ENCODE measurements at places on chromosomes 5 and 9.

- DNase-seq = no peak
Observed at GRCh38 chr5:159286420-159287035, 23.4 kb downstream of the UBLCP1 start.

- peak; percentile 49 for DNase-seq
Observed at GRCh38 chr9:133238272-133238850, 29.3 kb upstream of the OBP2B start.

DNA sequence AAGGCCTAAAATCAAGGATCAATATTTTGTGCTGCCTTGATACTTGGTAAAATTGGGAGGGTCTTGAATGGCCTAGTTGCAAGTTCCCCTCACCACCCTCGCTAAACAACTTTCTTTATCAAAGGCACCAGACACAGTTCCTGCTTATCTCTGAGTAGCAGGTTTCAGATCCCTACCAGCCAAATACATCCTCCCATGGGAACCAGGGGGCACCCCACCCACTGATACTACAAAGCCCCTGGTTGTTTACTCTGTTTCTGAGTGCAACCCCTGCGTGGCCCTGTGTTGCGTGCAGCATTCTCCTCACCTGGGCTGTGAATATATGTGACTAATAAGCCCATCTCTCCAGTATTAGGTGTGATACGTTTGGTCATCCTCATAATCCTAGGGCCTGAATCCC lies 314.9 kb downstream of the DRD1 start:
- DNase-seq = no peak

- no peak for DNase-seq
Observed at GRCh38 chr5:68292316-68292715, 76.8 kb downstream of the PIK3R1 start.

DNA sequence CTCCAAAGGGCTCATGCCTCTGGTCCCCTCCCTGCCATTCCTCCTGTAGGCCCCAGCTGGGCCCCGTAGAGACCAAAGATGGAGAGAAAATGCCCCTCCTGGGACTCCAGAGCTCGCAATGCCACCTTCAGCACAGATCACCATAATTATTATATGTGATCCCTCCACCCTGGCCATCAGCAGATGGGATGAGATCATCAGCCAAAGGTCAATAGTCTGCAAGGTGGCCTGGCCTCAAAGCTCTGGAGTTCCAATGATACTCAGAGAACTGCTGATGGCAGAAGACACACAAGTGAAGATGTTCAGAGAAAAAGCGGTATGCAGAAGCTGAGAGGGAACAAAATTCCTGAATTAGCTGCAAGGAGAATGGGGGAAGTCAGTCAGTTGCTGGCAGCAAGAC lies 5.0 kb downstream of the RPP25L start:
- no peak for DNase-seq

DNA sequence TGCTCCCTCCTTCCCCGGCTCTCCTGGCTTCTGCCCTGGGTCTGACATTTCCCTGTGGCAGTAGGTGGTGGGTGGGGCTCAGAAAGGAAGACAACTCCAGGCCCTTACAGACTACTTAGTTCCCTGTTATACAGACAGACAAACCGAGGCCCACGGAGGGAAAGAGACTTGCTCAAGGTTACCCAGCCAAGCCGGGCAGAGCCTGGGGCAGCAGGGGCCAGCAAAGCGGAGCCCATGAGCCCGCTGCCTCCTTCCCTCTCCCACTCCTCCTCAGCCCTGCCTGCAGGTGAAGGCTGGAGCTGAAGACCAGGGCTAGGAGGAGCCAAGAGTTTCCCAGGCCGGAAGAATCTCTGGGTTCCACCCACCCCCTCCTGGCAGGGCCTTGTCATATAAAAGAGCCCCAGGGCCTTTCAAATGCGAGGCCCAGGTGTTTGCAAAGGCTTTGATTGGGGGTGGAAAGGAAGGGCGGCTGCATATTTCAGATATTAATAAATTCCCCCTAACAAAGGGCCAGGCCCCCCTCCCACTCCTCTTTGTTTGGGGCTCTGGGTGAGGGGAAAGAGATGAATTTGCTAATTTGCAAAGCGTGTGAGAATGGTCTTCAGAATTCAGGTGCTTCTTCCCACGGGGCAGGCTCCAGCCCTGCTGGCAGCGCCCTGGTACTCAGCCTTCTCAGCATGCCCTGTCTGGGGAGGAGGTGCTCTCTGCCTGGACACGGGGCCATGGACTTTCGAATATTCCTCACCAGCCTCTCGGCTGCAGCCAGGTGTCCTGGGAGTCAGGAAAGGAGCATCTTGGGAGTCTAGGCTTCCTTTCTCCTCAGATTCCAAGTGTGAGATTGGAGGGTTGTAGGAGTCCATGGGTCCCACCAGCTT lies 21.5 kb downstream of the SLC6A7 start:
- no peak for DNase-seq

GRCh38 chr5:141529873-141530272 lies 41.0 kb downstream of the PCDHGC5 start:
- no peak for DNase-seq

GRCh38 chr5:160354666-160355065 lies 15.8 kb downstream of the C1QTNF2 start:
- DNase-seq = no peak

- no peak for DNase-seq
Observed at GRCh38 chr5:107456281-107456715, 214.4 kb downstream of the EFNA5 start.

DNA sequence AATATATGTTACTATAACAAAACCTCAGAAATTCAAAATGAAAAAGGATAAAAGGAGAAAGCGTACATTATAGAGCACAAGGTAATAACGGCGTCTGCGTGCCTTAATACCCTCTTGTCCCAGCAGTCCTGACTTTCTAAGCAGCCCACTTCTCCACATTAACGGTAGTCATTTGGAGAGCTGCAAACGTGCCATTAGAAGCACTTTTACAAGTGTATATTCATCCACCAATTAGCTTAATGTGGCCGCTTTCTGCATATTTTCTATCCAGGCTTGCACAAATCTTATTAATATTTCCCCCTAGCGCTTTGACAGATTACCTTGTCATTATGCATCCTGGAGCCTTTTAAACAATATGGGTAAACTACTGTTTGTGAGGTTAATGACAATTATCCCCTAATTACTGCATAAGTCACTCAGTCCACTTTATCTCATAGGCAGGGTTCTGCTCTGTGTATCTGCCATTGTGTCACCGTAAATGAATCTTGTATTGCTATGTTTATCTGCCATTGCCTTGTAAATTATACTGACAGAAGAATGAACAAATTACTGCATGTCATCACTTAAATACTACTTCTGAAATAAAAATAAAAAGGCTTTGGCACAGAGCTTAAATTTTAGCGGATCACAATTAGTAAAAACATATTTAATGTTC lies 421.3 kb downstream of the BNC2 start:
- no peak for DNase-seq

DNA sequence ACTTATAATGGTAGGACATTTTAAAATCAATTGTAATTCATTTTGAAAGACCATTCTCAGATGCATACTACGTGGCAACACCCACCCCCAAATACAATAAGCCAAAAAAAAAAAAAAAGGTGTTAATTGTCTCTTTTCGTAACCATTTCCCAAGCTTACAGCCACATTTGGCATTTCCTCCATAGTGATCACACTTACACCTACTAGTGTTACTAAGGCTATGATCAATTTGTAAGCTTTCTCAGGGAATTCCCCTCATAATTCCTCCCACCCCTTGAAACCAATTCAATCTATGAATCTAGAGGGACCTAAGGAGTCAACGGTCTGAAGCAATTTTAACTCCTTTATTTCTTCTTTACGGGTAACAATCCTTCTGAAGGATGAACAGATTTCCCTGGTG lies 40.1 kb downstream of the NR2F1 start:
- DNase-seq = no peak

Data from CD4-positive, alpha-beta T cell (primary cell).